ENCODE measurements at places on chromosomes 13 and 19. TPM values are rescaled to one million over a fixed set of nuclear protein-coding genes. Genes with fewer than 3 reads are reported as not detected.

Gene UBE2L5
- total RNA-seq, result not detected

- no peaks in the 10 kb centered on the region for H3K36me3 ChIP-seq
- no peak overlapping the region for H3K27ac ChIP-seq
- DNase-seq, result no peak
- no peaks in the 10 kb centered on the region for H3K27me3 ChIP-seq
- H3K4me3 ChIP-seq, result no peak overlapping the region
- no peaks in the 10 kb centered on the region for H3K4me1 ChIP-seq
Observed at GRCh38 chr13:32791545-32792172, 205.4 kb downstream of the PDS5B start.

DNA sequence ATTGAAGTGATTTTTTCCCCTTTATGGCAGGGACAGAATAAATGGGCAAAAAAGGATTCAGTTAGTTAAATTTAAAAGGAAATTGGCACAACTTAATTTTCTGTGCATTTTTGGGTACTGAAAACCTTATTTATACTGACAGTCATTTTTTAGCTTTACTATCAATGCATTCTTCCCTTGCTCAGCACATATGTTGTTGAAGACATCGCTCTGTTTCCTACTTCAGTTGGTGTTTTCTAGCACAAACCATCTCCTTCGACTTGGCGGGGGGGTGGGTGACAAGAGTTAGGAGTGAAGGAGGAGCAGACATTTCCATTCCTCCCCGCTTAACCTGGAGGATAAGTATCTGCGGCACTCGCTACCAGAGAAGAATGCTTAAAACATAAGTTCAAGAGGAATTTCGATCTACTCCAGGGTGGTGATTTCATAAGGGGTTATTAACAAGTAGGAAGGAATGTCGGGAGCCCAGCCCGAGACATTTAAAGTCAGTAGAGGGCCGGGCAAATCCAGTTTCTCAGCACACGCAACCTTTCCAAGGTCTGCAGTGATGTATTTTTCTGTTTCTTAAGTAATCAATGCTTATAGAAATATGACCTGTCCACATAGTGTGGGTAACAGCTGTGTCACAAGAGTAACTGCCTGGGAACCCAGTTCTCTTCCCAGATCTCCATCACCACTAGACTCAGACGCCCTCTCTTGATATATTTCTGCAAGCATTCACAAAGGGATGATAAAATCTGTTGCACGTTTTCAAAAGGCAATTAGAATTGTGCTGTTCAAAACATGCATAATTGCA lies 525.8 kb downstream of the MYO16 start:
- H3K27me3 ChIP-seq, result no peaks in the 10 kb centered on the region
- no peak for DNase-seq
- H3K4me1 ChIP-seq, result peaks cover 10% of the 10 kb centered on the region

- H3K4me1 ChIP-seq, result no peaks in the 10 kb centered on the region
- DNase-seq, result no peak
- no peaks in the 10 kb centered on the region for H3K27me3 ChIP-seq
- H3K27ac ChIP-seq, result no peak overlapping the region
Observed at GRCh38 chr19:16771618-16772017, 52.0 kb downstream of the NWD1 start.

Gene PCDH9
- 5.1 TPM for total RNA-seq

DNA sequence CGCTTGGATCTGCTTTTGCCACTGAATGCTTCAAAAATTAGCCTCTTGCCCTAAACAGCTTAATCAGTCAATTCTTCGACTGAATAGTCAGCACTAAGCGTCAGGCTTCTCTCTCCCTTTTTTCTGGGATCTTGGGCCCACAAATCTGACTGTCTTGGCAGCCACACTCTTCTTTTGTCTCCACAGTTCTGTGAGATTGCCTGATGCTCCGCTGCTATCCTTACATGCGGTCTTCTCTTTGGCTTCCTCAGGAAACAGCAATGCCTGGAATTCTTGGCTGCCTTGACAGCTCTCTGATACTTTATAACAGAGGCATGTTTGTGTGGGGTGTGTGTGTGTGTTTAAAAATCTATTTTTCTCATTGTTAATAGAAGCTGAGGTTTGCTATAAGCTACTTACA lies 32.6 kb downstream of the ERCC5 start:
- no peaks in the 10 kb centered on the region for H3K4me1 ChIP-seq
- peaks cover 41% of the 10 kb centered on the region for H3K36me3 ChIP-seq
- no peak overlapping the region for H3K4me3 ChIP-seq
- no peaks in the 10 kb centered on the region for H3K27me3 ChIP-seq
- DNase-seq, result no peak

DNA sequence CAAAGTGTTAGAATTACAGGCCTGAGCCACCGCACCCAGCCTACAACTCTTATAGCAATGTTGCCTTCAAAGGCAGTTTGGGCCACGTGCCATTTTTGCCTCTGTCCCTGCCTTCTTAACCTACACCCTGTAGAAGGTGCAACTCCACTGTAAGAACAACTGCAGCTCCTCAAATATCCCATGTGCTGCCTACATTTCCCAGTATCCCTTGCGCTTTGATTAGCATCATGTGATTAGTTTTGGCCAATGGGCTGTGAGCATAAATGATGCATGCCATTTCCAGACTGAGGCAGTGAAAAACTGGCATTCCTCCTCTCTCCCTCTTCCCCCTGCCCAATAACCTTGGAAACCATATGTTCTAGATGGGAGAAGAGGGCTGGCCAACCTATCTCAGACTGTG lies 75.2 kb upstream of the MRI1 start:
- H3K27me3 ChIP-seq, result peaks cover 4% of the 10 kb centered on the region
- no peak overlapping the region for H3K27ac ChIP-seq
- H3K4me3 ChIP-seq, result no peak overlapping the region
- no peak for DNase-seq
- H3K4me1 ChIP-seq, result no peaks in the 10 kb centered on the region

GRCh38 chr13:94548821-94549231 lies 47.1 kb downstream of the TGDS start:
- H3K27ac ChIP-seq, result peak overlapping the region; percentile 95
- peaks cover 7% of the 10 kb centered on the region for H3K4me1 ChIP-seq
- H3K4me3 ChIP-seq, result peak overlapping the region; percentile 79
- H3K36me3 ChIP-seq, result no peaks in the 10 kb centered on the region

Gene DCT
- not detected for total RNA-seq

Gene TMEM145
- total RNA-seq, result 0.35 TPM

DNA sequence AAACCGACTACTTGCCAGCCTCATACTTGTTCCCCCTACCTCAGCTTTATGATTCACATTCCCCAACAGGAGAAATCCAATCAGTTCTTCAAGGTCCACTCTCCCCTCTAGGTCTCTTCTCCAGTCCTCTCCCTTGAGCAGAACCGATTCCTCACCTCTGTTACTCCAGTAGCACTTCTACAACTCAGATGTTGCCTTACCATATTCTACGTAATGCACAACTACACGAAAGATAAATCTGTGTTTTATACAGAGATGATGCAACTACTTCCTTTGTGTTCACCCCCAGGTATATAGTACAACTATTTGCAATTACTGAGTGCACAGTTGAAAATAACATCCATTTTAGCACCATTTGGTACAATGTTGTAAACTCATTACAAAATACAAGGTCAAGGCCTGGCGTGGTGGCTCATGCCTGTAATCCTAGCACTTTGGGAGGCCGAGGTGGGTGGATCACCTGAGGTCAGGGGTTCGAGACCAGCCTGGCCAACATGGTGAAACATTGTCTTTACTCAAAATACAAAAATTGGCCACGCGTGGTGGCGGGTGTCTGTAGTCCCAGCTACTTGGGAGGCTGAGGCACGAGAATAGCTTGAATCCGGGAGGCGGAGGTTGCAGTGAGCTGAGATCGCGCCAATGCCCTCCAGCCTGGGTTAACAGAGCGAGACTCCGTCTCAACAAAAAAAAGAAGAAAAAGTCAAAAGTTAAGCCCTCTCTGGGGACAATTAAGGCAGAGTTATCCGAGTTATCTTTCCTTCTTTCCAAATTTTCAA lies 2.8 kb upstream of the WBP4 start:
- H3K36me3 ChIP-seq, result no peaks in the 10 kb centered on the region
- H3K4me3 ChIP-seq, result peak overlapping the region; percentile 81
- no peak for DNase-seq

- H3K27me3 ChIP-seq, result no peaks in the 10 kb centered on the region
- H3K4me3 ChIP-seq, result peak overlapping the region; percentile 23
- no peaks in the 10 kb centered on the region for H3K36me3 ChIP-seq
- H3K27ac ChIP-seq, result peak overlapping the region; percentile 91
Observed at GRCh38 chr19:16069813-16070365, 6.4 kb upstream of the TPM4 start.

- no peak for DNase-seq
- no peak overlapping the region for H3K4me3 ChIP-seq
- H3K27me3 ChIP-seq, result no peaks in the 10 kb centered on the region
- peaks cover 76% of the 10 kb centered on the region for H3K36me3 ChIP-seq
Observed at GRCh38 chr19:17183271-17183761, 31.8 kb upstream of the USE1 start.

- H3K27ac ChIP-seq, result no peak overlapping the region
- peaks cover 5% of the 10 kb centered on the region for H3K4me1 ChIP-seq
- DNase-seq, result no peak
- H3K36me3 ChIP-seq, result no peaks in the 10 kb centered on the region
Observed at GRCh38 chr19:49713236-49713845, 22.4 kb downstream of the CPT1C start.

GRCh38 chr13:36530050-36530789 lies 97.9 kb downstream of the CCNA1 start:
- no peak overlapping the region for H3K4me3 ChIP-seq
- H3K27ac ChIP-seq, result no peak overlapping the region
- no peaks in the 10 kb centered on the region for H3K27me3 ChIP-seq

DNA sequence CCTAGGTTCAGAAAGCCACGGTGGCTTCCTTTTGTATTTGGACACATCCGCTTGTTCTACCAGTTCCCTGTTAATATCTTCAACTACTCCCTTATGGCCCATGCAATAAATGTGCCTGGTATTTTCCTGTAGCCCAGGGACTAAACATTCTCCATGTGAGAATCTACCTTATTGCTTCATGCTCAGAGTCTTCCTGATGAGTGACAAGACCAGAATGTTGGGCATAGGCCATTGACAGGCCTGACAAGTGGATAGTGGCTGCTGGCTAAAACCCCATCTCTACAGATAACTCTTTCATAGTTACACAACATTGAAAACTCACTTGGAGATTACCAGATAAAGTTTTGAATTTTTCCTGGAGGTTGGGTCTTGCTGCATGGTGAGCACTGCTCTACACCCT lies 449.9 kb downstream of the HS6ST3 start:
- H3K27ac ChIP-seq, result no peak overlapping the region
- no peak for DNase-seq
- H3K36me3 ChIP-seq, result no peaks in the 10 kb centered on the region
- H3K4me3 ChIP-seq, result no peak overlapping the region
- H3K4me1 ChIP-seq, result no peaks in the 10 kb centered on the region

Gene CYP4F22
- not detected for total RNA-seq

- no peak for DNase-seq
- H3K27me3 ChIP-seq, result no peaks in the 10 kb centered on the region
Observed at GRCh38 chr13:20984879-20985278, 76.5 kb downstream of the LATS2 start.

Gene RNF225
- total RNA-seq, result 0.55 TPM

GRCh38 chr19:39341129-39341718 lies 997 bp upstream of the SAMD4B start:
- no peaks in the 10 kb centered on the region for H3K27me3 ChIP-seq
- H3K4me1 ChIP-seq, result peaks cover 44% of the 10 kb centered on the region
- no peak for DNase-seq
- H3K4me3 ChIP-seq, result peak overlapping the region; percentile 80
- H3K27ac ChIP-seq, result peak overlapping the region; percentile 89
- H3K36me3 ChIP-seq, result no peaks in the 10 kb centered on the region

Gene DUS3L
- total RNA-seq, result 26.8 TPM

Gene LYPD5
- total RNA-seq, result 3.6 TPM

Gene DOCK6
- total RNA-seq, result 138 TPM

- H3K36me3 ChIP-seq, result no peaks in the 10 kb centered on the region
- H3K4me3 ChIP-seq, result no peak overlapping the region
- no peak for DNase-seq
- H3K27me3 ChIP-seq, result no peaks in the 10 kb centered on the region
Observed at GRCh38 chr13:53068585-53069520, 40.2 kb downstream of the OLFM4 start.

- H3K27me3 ChIP-seq, result no peaks in the 10 kb centered on the region
- no peaks in the 10 kb centered on the region for H3K36me3 ChIP-seq
- H3K4me3 ChIP-seq, result no peak overlapping the region
- no peak overlapping the region for H3K27ac ChIP-seq
- no peak for DNase-seq
Observed at GRCh38 chr13:103007427-103007762, 58.8 kb downstream of the SLC10A2 start.

- H3K36me3 ChIP-seq, result no peaks in the 10 kb centered on the region
- no peaks in the 10 kb centered on the region for H3K27me3 ChIP-seq
- no peak overlapping the region for H3K27ac ChIP-seq
- no peak for DNase-seq
- H3K4me3 ChIP-seq, result no peak overlapping the region
Observed at GRCh38 chr13:48739386-48739964, 85.7 kb downstream of the CYSLTR2 start.

Gene CHMP2A
- 96.5 TPM for total RNA-seq

DNA sequence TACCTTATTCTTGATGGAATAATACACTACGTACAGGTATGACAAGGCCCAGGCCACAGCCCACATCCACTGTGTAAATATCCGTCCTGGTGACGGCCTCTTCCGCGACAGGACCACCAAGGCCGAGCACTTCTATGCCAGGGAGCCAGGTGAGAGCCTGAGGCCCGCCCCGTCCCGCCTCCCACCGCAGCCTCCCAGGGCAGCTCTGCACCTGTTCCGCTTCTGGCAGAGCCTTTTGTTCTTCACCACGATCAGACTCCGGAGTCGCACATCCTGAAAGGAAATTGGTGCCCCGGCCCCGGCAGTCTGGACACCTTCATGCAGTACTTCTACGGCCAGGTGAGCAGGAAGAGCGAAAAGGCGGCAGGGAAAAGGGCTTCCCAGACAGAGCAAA lies 10.6 kb upstream of the ZNF358 start:
- peaks cover 10% of the 10 kb centered on the region for H3K4me1 ChIP-seq
- no peaks in the 10 kb centered on the region for H3K36me3 ChIP-seq
- H3K4me3 ChIP-seq, result no peak overlapping the region
- no peak overlapping the region for H3K27ac ChIP-seq
- DNase-seq, result no peak

- H3K4me1 ChIP-seq, result no peaks in the 10 kb centered on the region
- H3K27ac ChIP-seq, result no peak overlapping the region
- no peak for DNase-seq
- H3K27me3 ChIP-seq, result no peaks in the 10 kb centered on the region
- no peaks in the 10 kb centered on the region for H3K36me3 ChIP-seq
Observed at GRCh38 chr13:37344056-37344455, 238.6 kb upstream of the CSNK1A1L start.

- DNase-seq, result no peak
- no peaks in the 10 kb centered on the region for H3K4me1 ChIP-seq
- no peak overlapping the region for H3K4me3 ChIP-seq
- H3K27me3 ChIP-seq, result no peaks in the 10 kb centered on the region
- no peaks in the 10 kb centered on the region for H3K36me3 ChIP-seq
- H3K27ac ChIP-seq, result no peak overlapping the region
Observed at GRCh38 chr13:33874871-33875270, 56.9 kb downstream of the RFC3 start.

Measured in upper lobe of right lung (tissue), 1 donor.